ENCODE measurements at places on chromosomes 7 and 10.
A peak's percentile ranks its signal among the peaks of the same experiment; 100 is the strongest.

GRCh38 chr7:22255834-22256233 is 101.1 kb downstream of the RAPGEF5 start:
- peak; percentile 25 for DNase-seq

GRCh38 chr7:131921016-131921415 is 364.6 kb upstream of the PODXL start:
- no peak for DNase-seq

GRCh38 chr7:104074529-104074928 is 85.1 kb upstream of the RELN start:
- no peak for DNase-seq

DNA sequence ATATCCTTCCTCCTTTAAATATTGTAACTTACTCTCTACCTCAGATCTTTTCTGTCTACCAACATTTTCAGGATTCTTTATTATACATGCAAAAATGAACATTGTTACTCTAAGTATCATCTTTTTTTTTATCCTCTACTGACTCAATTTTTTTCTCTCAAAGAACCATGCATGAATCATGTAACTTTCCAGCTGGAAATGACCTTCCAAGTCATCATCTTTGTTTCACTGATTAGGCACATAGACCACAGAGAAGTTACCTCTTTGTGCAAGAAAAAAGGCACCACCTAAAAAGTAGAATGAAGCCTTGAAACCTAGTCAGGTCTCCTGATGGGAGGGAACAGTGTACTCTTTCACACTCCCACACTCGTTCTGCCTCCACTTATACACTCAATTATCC is 234.9 kb downstream of the HGF start:
- no peak for DNase-seq

GRCh38 chr10:15106352-15107013 is 9.3 kb downstream of the RPP38 start:
- peak; percentile 74 for DNase-seq
